ENCODE measurements at places on chromosomes 12 and 14.

- no peak for DNase-seq
These were observed 6.9 kb upstream of the SPRYD4 start for GRCh38 chr12:56461235-56462159.

GRCh38 chr12:3028108-3028507 is 49.1 kb upstream of the TSPAN9 start:
- no peak for DNase-seq

DNA sequence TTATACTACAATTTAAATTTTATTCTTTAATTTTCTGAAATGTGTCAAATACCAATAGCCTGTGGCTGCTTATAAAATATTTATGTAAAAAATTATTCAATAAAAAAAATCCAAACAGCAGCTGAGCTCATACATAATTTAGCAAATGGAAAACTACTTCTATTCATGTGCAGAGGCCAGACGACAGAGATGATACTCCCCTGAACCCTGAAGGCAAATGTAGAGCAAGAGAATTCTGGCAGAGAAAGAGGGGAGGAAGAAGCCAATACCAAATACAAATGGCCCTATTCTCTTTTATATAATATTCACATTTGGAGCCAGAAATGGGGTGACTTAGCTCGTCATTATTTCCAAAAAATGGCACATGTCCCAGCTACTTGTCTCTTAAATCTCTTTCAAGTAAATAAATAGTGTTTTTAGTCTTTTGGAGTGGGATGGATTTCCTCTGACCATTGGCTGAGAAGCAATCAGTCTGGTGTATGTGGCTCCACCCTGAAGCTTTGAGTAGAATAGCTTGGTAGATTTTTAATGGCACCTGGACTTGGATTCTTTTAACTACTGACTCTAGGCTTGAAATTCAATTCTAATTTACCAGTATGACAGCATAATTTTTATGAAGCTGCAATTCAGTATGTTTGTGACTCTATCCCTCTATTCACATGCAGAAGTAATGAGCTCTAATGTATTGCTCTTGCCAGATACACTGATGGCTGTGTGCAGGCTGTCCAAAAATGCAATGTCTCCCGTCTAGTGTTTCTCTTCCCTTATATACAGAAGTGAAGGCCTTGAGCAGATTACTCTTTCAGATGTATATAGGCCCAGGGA is 113.4 kb upstream of the SCAF11 start:
- no peak for DNase-seq

- no peak for DNase-seq
These were observed 67.0 kb downstream of the EML1 start for GRCh38 chr14:99860219-99860618.

- no peak for DNase-seq
These were observed 236.5 kb downstream of the DPF3 start for GRCh38 chr14:72657214-72657921.

- DNase-seq, result no peak
These were observed 71.7 kb downstream of the ANO2 start for GRCh38 chr12:5873281-5873919.

DNA sequence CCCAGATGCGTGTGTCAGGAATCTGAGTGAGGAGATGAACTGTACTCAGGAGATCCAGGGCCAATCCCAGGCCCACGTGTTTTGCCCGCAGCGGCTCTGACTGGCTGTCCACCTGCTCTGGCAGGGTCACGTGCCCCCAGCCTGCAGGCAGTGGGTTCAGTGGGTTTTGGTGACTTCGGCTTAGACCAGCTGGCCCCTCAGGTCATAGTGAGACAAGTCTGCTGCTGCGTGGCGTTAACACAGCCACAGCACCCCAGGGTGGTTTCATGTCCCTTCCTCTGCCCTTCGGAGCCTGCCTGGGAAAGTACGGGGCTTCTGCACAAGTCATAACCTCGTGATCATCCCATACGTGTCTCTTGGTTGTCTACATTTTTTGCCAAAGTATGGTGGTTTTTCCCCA is 2.6 kb downstream of the FBRSL1 start:
- no peak for DNase-seq

DNA sequence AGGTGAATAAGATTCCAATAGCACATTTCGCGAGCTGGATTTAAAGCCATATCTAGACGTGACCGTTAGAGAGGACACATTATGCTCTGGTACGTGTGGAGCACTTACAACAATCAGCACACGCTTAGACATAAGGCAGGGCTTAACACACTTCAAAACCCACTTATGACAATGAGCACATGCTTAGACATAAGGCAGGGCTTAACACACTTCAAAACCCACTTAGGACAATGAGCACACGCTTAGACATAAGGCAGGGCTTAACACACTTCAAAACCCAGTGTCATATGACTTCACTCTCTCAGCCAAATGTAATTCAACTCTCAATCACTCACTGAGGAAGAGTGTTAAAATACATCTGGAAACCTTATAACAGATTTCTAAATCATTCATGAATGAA is 11.2 kb upstream of the PLD4 start:
- DNase-seq, result no peak

DNA sequence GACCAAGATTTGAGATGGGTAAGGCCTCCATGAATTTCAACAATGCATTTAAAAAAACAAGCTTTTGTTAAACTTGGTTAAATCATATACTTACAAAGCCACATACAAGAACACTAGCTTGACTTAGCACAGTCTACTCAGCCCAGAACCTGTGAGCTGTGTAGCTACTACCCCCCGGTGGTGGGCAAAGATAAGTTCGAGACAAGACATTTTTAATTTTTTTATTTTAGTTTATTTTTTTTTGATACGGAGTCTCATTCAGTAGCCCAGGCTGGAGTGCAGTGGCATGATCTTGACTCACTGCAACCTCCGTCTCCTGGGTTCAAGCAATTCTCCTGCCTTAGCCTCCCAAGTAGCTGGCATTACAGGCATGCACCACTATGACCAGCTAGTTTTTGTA is 3.7 kb upstream of the NECAP1 start:
- peak; percentile 28 for DNase-seq

DNA sequence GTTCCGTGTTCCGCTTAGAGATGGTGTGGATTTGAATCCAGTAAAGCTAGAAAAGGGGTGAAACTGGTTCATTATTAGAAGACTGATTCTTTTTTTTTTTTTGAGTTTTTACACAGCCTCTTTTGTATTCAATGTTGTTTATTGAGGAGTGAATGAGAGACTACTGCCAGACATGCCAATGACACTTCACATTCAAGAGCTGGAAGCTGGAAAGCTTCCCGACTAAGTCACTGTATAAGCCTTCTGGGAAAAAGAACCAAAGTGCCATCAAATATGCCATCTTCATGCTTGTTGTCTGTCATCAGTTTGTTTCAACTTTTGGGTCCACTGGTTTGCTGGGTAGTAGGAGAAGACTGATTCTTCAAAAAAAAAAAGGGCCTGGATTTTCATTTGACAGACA is 164.8 kb downstream of the ATP23 start:
- no peak for DNase-seq

- DNase-seq, result no peak
These were observed 47.6 kb upstream of the EIF5 start for GRCh38 chr14:103286460-103286859.

- DNase-seq, result no peak
These were observed 43.8 kb upstream of the PNMA1 start for GRCh38 chr14:73757876-73758391.

GRCh38 chr12:19026614-19027488 is 102.7 kb upstream of the PLEKHA5 start:
- DNase-seq, result no peak

- DNase-seq, result peak; percentile 17
These were observed 39.7 kb downstream of the ERH start for GRCh38 chr14:69358233-69358963.

DNA sequence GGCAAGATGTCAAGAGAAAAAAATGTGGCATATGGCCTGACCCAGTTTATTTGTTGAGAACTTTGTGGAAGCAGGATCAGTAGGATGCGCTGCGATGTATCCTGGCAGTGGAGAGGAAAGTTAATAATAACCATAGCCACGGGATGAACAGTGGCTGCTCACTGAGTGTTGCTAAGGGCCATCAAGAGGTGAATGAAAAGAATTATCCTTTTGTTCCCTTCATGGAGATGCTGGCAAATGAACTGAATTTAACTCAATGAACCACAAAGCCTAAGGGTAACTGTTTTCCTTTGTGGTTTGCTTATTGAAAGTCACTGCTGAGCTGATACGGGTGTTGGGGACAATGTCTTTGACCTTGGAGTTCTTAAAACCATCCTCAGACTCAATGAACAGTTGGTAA is 476.5 kb downstream of the APAF1 start:
- DNase-seq, result no peak

DNA sequence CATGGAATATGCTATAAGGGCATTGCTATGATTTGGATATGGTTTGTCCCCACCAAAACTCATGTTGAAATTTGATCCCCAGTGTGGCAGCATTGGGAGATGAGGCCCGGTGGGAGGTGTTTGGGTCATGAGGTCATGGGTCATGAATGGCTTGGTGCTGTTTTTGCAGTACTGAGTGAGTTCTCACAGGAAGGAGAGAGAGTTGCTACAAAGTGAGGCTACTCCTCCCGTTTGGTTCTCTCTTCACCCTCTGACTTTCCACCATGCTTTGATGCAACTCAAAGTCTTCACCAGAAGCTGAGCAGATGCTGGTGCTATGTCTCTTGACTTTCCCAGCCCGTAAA is 388.1 kb upstream of the TMPO start:
- no peak for DNase-seq

DNA sequence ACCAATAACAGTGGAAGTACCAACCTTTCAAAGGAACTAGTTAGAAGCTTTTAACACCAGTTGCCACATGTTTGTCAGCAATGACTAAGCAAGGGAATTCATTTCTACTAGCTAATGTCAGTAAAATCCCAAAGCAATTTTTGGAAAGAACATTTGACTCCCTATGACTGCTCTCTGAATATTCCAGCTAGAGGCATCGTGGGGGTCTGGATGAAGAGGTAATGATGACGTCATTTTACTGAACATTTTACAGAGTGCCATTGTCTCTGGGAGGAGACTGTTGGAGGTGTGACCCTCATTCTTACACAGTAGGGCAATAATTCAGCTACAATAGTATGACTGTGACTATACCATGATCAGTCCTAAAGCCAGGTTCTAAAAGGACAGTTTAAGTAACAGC is 204.8 kb downstream of the ITPR2 start:
- DNase-seq, result no peak

DNA sequence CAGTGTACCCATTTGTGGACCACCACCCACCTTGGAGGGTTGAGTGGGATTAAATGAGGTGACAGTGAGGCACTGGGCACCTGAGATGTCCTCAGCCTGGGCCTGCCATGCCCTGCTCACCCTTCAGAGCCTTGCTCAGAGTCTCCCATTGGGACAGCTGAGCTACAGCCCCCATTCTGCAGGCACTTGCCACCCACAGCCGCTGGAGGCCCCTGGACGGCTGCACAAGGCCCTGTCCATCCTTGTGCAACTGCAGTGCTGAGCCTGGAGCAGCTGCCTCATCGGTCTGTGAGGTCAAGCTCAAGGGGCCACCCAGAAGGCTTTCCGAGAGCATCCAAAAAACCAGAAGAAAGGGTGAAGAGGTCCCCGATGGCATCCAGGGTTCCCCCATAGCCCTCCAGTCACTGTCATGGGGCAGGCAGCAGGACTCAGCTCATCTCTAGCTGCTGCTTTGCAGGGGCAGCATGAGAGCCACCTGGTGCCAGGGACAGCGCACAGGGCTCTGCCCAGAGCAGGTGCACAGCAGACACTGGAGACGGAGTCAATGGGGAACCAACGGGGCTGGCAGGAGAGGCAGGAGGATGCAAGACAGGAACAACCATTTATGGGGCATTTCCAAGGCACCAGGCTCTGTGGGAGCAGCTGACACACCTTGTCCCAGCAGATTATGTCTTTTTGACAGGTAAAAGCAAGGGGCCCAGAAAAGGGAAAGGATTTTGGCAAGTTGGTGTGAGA is 84.6 kb downstream of the ARL6IP4 start:
- no peak for DNase-seq

GRCh38 chr14:53603994-53604393 is 352.6 kb downstream of the BMP4 start:
- DNase-seq, result no peak

GRCh38 chr14:36477266-36477665 is 42.8 kb downstream of the NKX2-1 start:
- DNase-seq, result no peak

- DNase-seq, result no peak
These were observed 119.8 kb downstream of the SRGAP1 start for GRCh38 chr12:63964301-63964700.

GRCh38 chr12:105459760-105460330 is 129.4 kb downstream of the C12orf75 start:
- no peak for DNase-seq

DNA sequence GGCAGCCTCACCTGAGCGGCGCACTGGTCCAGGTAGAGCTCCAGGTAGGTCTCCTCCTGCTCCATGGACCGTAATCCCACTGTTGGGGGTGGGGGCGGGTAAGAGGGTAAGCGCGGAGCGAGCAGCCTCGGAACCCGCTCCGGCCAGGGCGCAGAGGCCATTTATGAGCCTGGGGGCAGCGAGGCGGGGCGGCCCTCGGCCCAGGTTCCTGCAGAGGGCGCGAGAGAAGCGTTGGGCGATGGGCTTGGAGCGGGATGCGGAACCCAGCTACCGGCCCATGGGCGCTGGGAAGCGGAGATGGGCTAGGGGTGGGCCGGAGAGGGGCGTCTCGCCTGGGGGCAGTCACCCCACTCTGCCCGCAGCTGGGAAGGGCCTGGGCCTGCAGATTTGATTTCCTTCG is at the start of gene TBPL2:
Gene TBPL2 (minus strand): TSS at position 232 of the 400 bp plus-strand sequence. CDS start 167 bp downstream, at position 65.
- DNase-seq, result no peak

- peak; percentile 27 for DNase-seq
These were observed 159.8 kb upstream of the DAAM1 start for GRCh38 chr14:59028476-59029202.

- DNase-seq, result no peak
These were observed 1.3 kb upstream of the WASHC3 start for GRCh38 chr12:102063069-102063468.

- DNase-seq, result no peak
These were observed 27.3 kb downstream of the ZC3H14 start for GRCh38 chr14:88590173-88590572.

DNA sequence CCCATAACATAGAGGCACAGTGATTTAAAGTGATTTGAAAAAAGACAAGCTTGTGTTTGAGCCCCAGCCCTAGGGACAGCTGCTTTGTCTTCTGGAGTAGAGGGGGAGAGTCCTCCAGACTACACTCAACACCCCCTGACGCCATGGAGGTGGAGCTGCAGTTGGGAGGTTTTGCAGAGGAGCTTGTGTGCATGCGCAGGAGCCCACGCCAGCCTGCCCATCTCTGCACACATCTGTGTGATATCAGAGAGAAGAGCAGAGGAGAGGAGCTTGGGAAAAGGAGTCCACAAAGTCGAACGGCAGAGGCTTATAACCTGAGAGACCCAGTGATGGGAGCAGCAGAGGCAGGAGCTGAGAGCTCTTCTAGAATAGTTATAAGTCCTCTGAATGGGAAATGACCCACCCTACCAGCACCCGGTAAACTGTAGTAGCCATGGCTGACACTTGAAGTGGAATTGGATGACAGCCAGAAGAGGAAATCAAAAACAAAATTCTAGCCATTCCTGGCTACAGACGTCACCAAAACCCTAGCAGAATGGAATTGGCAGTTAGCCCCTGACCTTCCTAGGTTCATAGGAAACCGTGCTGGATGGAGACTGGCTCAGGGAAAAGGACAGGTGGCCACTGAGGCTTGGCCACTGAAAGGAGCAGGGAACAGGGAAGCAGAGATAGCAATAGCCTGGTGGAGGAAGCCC is 185.1 kb upstream of the VASH1 start:
- DNase-seq, result no peak
